ENCODE measurements at places on chromosomes 7 and 10.

DNA sequence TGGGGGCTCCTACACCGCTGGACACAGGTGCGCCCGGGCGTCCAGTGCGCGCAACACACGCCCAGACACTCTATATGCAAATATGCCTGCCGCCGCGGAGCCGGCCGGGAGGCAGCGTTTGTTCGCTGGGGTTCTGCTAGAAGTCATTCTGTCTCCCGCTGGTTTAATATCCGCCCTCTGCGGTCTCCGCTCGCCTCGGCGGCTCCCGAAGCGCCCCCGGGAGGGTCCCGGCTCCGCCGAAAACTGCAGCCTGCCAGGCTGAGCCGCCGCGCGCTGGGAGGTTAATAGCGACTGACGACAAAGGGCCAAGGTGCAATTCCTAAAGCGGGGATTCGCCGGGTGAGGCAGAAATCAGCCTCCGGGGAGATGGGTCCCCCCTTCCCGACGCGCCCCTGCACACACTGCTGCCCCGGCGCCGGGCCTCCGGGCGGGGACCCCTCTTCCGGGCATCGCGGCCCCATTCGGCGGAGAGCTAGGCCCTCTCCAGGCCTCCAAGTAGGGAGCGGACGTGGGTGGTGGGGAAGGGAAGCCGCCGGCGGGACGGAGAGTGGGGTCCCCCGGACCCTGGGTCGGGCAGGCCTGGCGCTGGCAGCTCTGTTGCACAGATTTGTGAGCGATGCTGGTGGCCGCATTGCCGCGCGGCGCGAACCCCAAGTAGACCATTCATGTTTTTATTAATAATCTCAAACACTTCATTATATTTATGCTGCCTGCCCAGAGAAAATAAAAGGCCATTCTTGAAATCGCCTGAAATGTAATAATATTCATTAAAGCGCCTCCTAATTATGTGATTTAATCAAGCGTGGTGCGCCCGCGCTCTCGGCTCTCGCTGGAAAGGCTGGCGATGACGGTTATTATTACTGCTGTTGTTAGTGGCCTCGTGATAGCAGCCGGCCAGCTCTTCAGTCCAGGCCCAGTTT lies 9.1 kb downstream of the EN2 start:
- DNase-seq: peak; percentile 82
- H3K4me3 ChIP-seq: no peak overlapping the region
- no peaks in the 10 kb centered on the region for H3K36me3 ChIP-seq
- H3K4me1 ChIP-seq: no peaks in the 10 kb centered on the region
- peaks cover 94% of the 10 kb centered on the region for H3K27me3 ChIP-seq

DNA sequence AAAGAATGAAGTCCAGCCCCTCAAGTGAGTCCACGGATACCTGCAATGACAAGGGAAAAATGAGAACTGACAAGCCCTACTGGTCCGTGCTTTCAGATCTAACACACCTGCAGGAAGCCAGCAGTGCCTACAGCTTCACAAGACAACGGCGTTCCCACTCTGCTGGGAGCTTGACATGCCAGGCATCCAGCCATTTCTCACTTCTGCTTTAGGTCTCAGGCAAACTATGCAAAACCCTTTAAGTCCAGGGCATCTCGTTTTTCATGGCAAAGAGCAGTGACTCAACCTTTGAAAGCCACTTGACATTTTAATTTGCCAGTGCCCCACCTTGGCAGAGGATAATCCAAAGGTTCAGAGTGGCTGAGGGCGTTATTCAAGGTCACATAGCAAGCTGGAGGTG lies 49.1 kb upstream of the GPAM start:
- DNase-seq: no peak
- no peak overlapping the region for H3K4me3 ChIP-seq
- H3K36me3 ChIP-seq: no peaks in the 10 kb centered on the region
- H3K4me1 ChIP-seq: no peaks in the 10 kb centered on the region
- H3K27me3 ChIP-seq: no peaks in the 10 kb centered on the region
- H3K27ac ChIP-seq: no peak overlapping the region

GRCh38 chr7:114534953-114535352 lies 120.3 kb downstream of the FOXP2 start:
- no peak overlapping the region for H3K27ac ChIP-seq
- no peaks in the 10 kb centered on the region for H3K36me3 ChIP-seq
- no peaks in the 10 kb centered on the region for H3K27me3 ChIP-seq
- H3K4me1 ChIP-seq: no peaks in the 10 kb centered on the region
- no peak for DNase-seq
- H3K4me3 ChIP-seq: no peak overlapping the region

- no peaks in the 10 kb centered on the region for H3K4me1 ChIP-seq
- no peak overlapping the region for H3K4me3 ChIP-seq
- H3K36me3 ChIP-seq: no peaks in the 10 kb centered on the region
These were observed 465.0 kb upstream of the KLF6 start for GRCh38 chr10:4249841-4250586.

- peak overlapping the region; percentile 71 for H3K27ac ChIP-seq
- no peaks in the 10 kb centered on the region for H3K36me3 ChIP-seq
- no peak for DNase-seq
- H3K27me3 ChIP-seq: peaks cover 53% of the 10 kb centered on the region
- H3K4me1 ChIP-seq: peaks cover 14% of the 10 kb centered on the region
- H3K4me3 ChIP-seq: peak overlapping the region; percentile 76
These were observed 295.9 kb upstream of the NFE2L3 start for GRCh38 chr7:25855854-25856782.

GRCh38 chr7:29063872-29064271 lies 82.5 kb downstream of the CPVL start:
- no peak overlapping the region for H3K4me3 ChIP-seq
- H3K27ac ChIP-seq: no peak overlapping the region
- peaks cover 2% of the 10 kb centered on the region for H3K36me3 ChIP-seq
- DNase-seq: no peak

GRCh38 chr7:130022623-130023175 lies 28.5 kb downstream of the ZC3HC1 start:
- H3K27ac ChIP-seq: no peak overlapping the region
- H3K4me3 ChIP-seq: no peak overlapping the region
- no peak for DNase-seq
- no peaks in the 10 kb centered on the region for H3K4me1 ChIP-seq
- no peaks in the 10 kb centered on the region for H3K27me3 ChIP-seq
- H3K36me3 ChIP-seq: peaks cover 93% of the 10 kb centered on the region

DNA sequence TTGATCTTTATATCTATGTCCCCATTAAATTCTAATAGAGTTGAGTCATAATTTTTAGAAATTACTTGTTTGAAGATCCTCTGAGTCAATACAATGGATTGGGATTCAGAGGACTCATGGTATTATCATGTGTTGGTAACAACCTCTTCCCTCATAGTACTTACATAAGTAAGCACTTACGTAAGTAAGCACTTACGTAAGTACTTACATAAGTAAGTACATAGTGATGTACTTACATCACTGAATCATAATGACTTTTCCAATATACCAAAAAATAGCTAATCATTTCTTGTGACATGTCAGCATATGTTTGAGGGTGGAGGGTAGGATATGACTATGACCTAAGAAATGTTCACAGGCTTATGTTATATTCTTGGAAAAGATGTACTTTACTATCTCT lies 740.5 kb downstream of the SORCS1 start:
- H3K4me3 ChIP-seq: no peak overlapping the region
- no peaks in the 10 kb centered on the region for H3K4me1 ChIP-seq
- no peak overlapping the region for H3K27ac ChIP-seq
- DNase-seq: no peak
- H3K27me3 ChIP-seq: no peaks in the 10 kb centered on the region

DNA sequence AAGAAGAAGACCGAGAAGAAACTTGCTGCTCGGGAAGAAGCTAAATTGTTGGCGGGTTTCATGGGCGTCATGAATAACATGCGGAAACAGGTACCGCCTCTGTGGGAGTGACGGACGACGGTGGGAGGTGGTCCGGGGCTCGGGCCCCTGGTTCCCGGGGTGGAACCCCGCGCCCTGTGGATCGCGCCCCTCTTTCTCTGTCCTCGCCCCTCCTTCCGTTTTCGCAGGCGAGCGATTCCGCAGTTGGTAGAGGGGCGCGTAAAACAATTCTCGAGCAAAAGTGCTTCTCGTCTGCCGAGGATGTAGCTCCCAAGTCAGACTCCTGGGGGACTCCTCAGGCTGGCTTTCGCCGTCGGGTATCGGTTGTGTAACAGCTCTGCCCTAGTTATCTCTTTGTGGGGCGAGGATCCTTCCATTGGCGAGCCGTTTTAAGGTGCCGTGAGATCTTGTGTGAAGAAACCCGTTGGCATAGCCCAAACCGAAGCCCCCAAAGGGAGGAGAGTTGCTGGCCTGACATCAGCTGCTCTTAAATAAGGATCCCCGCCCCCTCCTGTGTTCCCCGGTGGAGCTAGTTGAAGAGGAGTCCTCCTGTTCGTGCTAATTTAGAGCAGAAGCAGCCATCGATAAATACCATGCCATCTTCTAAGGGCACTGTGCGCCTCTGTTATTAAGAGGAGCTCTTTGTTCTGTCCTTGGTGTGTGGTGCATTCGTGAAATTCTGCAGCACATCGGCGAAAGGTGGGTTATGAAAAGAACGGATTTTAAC lies 655 bp downstream of the KLHL7 start:
- H3K4me3 ChIP-seq: peak overlapping the region; percentile 100
- peaks cover 2% of the 10 kb centered on the region for H3K36me3 ChIP-seq
- no peaks in the 10 kb centered on the region for H3K27me3 ChIP-seq
- DNase-seq: peak; percentile 42

- no peak overlapping the region for H3K4me3 ChIP-seq
- no peaks in the 10 kb centered on the region for H3K36me3 ChIP-seq
- no peak for DNase-seq
- no peaks in the 10 kb centered on the region for H3K27me3 ChIP-seq
These were observed 25.2 kb downstream of the BAIAP2L1 start for GRCh38 chr7:98375664-98376063.

- H3K4me1 ChIP-seq: no peaks in the 10 kb centered on the region
- H3K27ac ChIP-seq: no peak overlapping the region
- peak; percentile 48 for DNase-seq
- H3K36me3 ChIP-seq: no peaks in the 10 kb centered on the region
- no peak overlapping the region for H3K4me3 ChIP-seq
These were observed 147.8 kb upstream of the AUTS2 start for GRCh38 chr7:69450456-69450855.

GRCh38 chr7:99142727-99143520 lies 984 bp downstream of the SMURF1 start:
- peak overlapping the region; percentile 74 for H3K4me3 ChIP-seq
- H3K27me3 ChIP-seq: no peaks in the 10 kb centered on the region
- peaks cover 9% of the 10 kb centered on the region for H3K36me3 ChIP-seq
- DNase-seq: peak; percentile 94
- H3K4me1 ChIP-seq: peaks cover 11% of the 10 kb centered on the region
- peak overlapping the region; percentile 91 for H3K27ac ChIP-seq

DNA sequence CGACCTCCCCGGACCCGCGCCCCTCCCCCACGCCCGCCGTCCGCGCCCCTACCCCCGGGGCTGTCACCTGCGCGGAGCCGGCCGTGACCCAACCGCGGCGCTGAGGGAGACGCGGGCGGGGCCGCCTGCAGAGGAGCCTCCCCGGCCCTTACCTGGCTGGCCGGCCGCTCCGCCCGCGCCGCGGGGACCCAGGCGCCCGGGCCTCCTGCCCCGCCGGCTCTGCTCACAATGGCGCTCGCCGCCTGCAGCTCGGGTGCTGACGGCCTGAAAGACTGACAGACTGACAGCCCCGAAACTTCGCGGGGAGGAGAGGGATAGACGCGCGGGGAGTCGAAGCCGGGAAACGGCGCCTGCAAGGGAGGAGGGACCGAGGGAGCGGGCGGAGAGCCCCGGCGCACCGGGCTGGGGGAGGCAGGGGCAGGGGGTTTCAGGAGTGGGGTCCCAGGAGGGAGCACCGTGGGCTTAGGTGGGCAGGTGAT lies 393 bp downstream of the ZNF467 start:
- peak overlapping the region; percentile 57 for H3K4me3 ChIP-seq
- no peak for DNase-seq
- peaks cover 45% of the 10 kb centered on the region for H3K4me1 ChIP-seq
- H3K36me3 ChIP-seq: peaks cover 8% of the 10 kb centered on the region
- no peak overlapping the region for H3K27ac ChIP-seq

GRCh38 chr7:68173513-68173912 lies 1176.9 kb downstream of the TYW1 start:
- H3K27ac ChIP-seq: no peak overlapping the region
- H3K4me1 ChIP-seq: no peaks in the 10 kb centered on the region
- no peaks in the 10 kb centered on the region for H3K36me3 ChIP-seq
- H3K27me3 ChIP-seq: no peaks in the 10 kb centered on the region
- no peak overlapping the region for H3K4me3 ChIP-seq

- no peak overlapping the region for H3K4me3 ChIP-seq
- no peak overlapping the region for H3K27ac ChIP-seq
- H3K27me3 ChIP-seq: no peaks in the 10 kb centered on the region
- no peaks in the 10 kb centered on the region for H3K4me1 ChIP-seq
- DNase-seq: no peak
These were observed 63.0 kb upstream of the MPP7 start for GRCh38 chr10:28365840-28366239.

- DNase-seq: peak; percentile 31
- H3K36me3 ChIP-seq: no peaks in the 10 kb centered on the region
- H3K4me1 ChIP-seq: no peaks in the 10 kb centered on the region
- no peak overlapping the region for H3K4me3 ChIP-seq
These were observed 101.6 kb downstream of the NPSR1 start for GRCh38 chr7:34759477-34760125.

GRCh38 chr10:15120523-15120922 lies 23.4 kb downstream of the RPP38 start:
- H3K4me1 ChIP-seq: no peaks in the 10 kb centered on the region
- H3K36me3 ChIP-seq: peaks cover 76% of the 10 kb centered on the region
- H3K27ac ChIP-seq: no peak overlapping the region
- DNase-seq: no peak

GRCh38 chr7:128454808-128455542 lies 703 bp upstream of the HILPDA start:
- no peaks in the 10 kb centered on the region for H3K27me3 ChIP-seq
- peak overlapping the region; percentile 72 for H3K27ac ChIP-seq
- peak; percentile 40 for DNase-seq
- H3K36me3 ChIP-seq: peaks cover 26% of the 10 kb centered on the region

- no peak overlapping the region for H3K27ac ChIP-seq
- H3K27me3 ChIP-seq: peaks cover 100% of the 10 kb centered on the region
- peaks cover 2% of the 10 kb centered on the region for H3K4me1 ChIP-seq
- peak; percentile 27 for DNase-seq
- H3K4me3 ChIP-seq: peak overlapping the region; percentile 20
These were observed 2.7 kb downstream of the DLX5 start for GRCh38 chr7:97021747-97022490.

DNA sequence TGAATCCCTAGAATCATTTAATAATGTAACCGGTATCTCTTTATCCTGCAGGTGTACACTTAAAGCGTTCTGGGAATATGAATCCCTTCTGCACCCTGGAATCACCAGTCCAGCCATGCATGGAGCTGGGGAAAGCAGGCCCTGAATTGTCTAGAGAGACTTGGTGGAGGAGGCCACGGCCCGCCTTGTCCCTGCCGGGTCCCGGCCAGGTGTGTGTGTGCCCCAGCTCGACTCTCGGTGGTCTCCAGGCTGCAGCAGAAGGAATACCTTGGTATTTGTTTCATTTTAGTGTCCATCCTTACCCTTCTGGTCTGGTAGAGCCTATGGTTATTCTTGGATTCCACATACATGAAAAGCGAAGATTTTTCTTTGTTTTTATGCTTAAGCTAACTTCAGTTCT lies 58.1 kb downstream of the PRPF18 start:
- no peaks in the 10 kb centered on the region for H3K4me1 ChIP-seq
- no peak overlapping the region for H3K4me3 ChIP-seq
- no peaks in the 10 kb centered on the region for H3K27me3 ChIP-seq
- no peak for DNase-seq
- H3K36me3 ChIP-seq: peaks cover 85% of the 10 kb centered on the region
